ENCODE measurements at places on chromosomes 13 and 19.

DNA sequence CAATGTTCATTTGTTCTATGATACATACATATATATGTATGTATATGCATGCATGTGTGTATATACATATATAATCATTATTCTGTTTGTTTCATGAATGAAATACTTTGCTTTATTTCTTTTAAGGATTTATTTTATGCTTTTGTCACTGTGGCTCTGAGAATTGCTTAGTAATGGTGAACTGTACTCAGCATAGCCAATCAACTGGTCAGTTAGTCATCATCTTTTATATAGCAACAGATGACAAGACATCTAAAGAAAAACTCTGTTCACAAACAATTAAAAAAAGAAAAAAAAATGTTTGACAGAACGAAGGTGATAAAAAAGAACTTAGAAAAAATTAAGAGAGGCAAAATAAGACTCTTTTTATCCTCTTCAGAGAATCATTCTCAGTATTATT is 1440.3 kb downstream of the PCDH9 start:
- DNase-seq: no peak

- DNase-seq: no peak
These were observed 79.2 kb upstream of the C13orf46 start for GRCh38 chr13:114053026-114053425.

GRCh38 chr13:31242916-31243315 is 43.1 kb downstream of the B3GLCT start:
- DNase-seq: no peak

- DNase-seq: no peak
These were observed 36.3 kb downstream of the ARHGEF18 start for GRCh38 chr19:7385062-7385461.

- DNase-seq: no peak
These were observed at the start of gene C19orf12 for GRCh38 chr19:29714953-29715700. C19orf12 (minus strand) TSS chr19:29715261; CDS start chr19:29708413, 6,848 bp downstream.

DNA sequence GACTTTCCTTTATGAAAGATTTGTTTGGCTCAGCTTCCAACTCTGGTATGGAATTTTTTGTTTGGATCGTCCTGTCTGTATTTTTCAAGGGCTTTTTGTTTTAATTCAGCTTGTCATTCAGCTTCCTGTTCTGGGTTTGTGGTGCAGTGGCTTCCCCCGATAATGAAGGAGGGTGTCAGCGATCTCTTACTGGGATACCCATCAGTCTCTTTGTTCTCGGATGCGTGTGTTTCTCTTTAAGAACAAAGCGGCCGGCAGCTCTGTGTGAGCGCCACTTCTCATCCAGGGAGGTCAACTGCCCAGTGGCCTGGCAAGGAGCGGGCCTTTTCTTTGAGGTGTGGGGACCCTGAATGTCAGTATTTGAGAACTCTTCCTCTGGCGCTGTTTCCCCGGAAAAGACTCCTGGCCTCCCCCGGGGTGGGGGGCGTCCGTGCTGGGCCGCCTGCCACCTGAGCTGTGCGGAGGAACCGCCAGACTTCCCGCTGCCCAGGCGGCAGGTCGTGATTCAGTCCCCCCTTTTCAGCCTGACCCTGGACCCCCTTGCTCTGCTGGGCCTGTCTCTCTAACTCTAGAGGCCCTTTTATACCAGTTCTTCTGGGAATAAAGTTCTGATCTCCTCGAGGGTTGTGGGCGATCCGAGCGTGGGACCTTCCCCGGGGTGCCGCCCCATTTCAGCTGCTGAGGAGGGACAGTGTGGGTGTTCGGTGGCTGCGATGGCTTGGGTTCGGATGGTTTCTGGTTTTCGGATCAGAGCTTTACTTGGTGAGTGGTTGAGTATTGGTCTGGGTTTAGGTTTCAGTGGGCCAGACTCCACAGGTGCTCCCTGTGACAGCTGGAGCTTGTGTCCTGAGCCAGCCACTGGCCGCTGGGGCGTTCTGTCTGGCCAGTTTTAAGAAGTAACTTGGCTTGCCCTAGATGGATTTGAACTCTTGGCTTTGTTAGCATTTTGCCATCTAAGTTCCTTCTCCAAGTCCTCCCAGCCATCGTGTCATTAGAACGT is 3.4 kb downstream of the SF3A2 start:
- DNase-seq: no peak

DNA sequence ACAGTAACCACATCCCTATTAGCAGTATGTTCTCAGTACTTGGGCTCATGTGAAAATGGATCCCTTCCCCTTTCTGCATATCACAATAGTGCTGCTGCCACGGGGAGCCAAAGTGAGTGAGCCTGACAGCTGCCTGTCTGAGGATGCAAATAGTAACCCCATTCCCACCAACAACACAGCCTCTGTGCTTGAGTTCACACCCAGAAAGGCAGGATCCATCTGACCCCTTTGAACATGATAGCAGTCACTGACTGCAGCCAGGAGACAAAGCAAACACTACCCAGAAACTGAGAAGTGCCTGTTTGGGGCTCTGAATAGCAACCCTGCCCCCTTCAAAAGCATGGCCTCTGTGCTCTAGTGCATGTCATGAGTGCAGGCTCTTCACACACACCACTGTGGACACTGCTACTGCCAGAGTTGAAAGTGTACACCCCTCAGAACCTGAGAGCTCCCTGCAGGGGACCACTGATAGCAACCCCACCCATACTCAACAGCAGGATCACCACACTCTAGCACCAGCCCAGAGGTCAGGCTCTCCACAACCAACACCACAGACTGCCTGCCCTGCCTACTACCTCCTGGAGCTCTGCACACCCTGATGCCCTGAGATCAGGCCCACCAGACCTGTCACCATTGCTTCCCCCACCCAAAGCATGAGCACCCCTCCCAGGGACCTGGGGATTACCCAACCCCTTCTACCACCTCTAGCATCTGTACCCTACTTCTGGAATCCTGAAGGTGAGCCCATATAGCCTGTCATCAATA is 1563.5 kb upstream of the PRR20A start:
- DNase-seq: no peak

- DNase-seq: peak; percentile 45
These were observed 97.7 kb upstream of the IPO5 start for GRCh38 chr13:97855570-97856303.

GRCh38 chr13:100254002-100254401 is 165.1 kb downstream of the PCCA start:
- no peak for DNase-seq

DNA sequence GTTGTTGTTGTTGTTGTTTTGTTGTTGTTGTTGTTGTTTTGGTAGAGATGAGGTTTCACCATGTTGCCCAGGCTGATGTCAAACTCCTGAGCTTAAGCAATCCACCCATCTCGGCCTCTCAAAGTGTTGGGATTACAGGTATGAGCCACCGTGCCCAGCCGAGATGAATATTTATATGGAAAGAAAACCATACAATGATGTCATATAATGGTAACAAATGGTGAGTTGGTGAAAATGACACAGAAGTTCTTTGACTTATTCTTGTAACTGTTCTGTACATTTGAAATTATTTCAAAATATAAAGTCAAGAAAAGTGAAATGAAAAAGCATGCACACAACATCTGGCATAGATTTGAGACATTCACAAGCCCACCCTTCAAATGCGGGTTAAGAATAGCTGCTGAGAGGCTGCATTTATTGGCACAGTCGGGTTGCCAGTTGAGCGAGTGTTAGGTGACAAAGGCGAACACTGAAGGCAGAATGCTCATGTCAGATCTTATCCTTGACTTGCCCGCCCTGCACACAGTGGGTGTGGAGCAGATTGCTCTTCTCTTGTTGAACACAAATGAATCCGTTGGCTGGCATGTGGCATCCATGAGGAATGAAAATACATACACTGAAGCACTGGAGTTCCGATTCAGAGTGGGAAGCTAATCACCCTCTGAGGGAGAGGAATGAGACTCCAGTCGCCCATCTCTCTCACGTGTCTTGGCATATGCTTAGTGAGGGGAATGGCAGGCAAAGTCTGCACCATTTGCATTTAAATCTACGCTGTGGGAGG is 15.8 kb upstream of the UBE2S start:
- no peak for DNase-seq

- DNase-seq: no peak
These were observed 64.2 kb downstream of the TEX29 start for GRCh38 chr13:111384441-111385182.

Measured in GM04503 (cell line).